NCI-H2081 treated with DMSO at 0.1 percent for 48 hours (cell line): ENCODE measurements at places on chromosomes 12 and 14.

- DNase-seq: no peak
Measured at GRCh38 chr12:12859690-12860089, 31.7 kb upstream of the GPRC5A start.

- DNase-seq: no peak
Measured at GRCh38 chr12:27177706-27178105, 66.4 kb upstream of the STK38L start.

DNA sequence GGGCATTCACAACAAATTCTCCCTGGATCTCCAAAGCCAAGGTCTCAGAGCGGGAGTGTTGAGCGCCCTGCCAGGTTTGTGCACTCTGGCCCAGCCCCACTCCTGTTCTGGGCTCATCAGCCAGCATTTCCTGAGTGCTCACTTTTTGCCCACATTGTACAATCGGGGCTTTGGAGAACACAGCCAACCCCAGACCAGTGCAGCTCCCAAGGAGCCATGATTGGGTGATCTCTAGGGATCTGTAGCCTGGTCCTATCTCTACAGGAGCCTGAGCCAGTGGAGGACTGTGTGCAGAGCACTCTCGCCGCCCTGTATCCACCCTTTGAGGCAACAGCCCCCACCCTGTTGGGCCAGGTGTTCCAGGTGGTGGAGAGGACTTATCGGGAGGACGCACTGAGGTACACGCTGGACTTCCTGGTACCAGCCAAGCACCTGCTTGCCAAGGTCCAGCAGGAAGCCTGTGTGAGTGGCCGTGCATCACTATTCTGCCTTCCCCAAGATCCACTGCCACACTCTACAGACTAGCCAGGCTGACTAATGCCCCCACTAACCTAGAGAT lies 2.8 kb downstream of the ARHGEF40 start:
- DNase-seq: no peak

DNA sequence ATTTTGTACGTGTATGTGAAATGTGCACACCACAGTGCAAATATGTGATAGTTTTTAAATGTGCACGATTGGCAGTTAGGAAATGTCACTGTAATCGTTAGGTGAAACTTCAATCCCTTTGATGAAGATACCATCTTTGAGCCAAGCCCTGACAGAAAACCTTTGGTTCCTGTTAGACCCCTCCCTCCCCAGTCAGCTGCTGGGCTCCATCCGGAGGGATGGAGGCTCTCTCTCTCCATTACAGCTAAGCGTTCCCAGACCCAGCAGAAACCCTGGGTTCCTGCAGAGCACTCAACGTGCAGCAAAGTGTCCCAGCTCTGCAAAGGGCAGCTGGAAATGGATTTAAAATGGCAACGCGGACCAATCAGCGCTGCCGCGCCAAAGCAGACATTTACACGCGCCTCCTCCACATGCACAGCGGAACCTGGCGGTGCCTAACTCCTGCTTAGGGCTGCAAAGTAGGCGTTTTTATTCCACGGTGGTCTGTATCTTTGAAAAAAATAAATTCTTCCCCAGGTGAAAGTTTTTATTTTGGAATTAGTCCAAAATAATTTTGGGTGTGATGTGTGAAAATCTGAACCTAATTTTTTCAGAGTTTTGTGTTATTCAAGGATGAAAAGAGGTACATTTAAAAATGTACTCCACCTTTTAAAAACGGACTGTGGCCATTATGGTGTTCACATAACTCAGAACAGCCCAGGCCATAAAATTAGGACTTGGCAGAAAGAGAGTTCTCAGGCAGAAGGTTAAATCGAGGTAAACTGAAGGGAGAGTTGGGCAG lies 1.4 kb upstream of the HMGA2 start:
- no peak for DNase-seq

DNA sequence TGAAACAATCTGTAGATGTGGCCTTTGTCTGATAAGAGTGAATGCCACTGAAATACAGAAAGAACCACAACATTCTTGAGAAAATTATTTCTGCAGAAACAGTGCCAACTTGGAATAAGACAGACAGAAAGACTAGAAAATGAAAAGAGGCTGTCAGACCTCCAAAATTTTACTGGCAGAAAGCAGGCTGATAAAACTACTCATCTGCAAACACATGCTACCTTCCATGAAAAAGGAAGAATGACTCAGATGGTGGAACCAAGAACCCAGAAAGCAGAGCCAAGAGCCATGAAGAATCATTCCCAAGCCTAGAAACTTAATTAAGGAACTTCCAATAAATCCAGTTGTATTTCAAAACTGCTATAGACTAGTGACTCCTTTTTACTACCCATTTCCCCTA lies 31.9 kb upstream of the OSBPL8 start:
- DNase-seq: no peak

DNA sequence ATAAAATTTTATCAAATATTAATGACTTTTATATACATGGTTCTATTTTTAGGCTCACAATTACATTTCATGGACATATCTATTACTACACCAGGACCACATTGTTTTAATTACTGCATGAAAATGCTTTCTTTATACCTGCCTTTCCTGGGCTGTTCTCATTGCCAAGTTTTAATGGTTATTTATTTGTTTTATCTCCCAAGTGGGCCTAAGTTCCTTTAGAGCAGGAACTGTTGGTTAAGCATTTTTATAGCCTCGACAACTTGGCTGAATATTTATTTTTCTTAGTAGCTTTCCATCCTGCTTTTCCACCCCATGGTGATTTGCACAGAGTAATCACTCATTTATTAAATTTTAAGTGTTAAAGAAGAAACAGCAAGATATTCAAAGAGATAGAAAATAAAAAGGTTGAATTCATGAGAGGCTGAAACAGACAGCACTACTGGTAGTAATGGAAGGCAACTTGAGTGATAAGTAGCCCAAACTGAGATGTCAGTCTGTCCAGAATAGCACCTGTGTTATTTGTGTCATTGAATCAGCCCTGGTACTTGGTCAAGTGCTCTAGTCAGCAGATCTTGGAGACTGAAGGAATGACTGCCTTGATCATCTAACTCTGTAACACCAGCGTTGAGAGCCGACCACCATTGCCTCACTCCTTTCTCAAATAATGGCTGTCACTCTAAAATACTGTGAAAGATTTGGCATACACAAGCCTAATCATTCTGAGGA lies 119.1 kb upstream of the EGLN3 start:
- no peak for DNase-seq

GRCh38 chr14:33349871-33350270 lies 411.2 kb downstream of the NPAS3 start:
- DNase-seq: no peak

GRCh38 chr12:52555577-52555976 lies 2.6 kb upstream of the KRT71 start:
- DNase-seq: no peak

DNA sequence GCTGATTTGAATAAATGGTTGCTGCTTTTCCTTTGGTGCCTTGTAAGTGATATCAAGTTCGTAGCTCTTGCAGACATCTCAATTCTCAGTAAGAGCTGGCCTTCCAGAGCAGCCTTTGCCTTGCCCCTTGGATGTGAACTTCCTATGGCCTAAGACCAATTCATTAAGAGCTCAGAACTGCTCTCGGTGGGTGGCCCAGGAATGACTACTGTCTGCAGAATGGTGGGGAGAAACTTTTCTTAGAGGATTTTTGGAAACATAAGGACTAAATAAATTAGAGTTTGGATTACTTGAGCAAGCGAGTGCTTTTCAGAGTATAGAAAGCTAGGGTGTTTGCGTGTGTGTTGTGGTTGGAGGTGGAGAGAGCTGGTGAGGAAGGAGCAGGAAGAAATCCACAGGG lies 306.4 kb upstream of the TBX3 start:
- no peak for DNase-seq

GRCh38 chr12:1878695-1879094 lies 39.8 kb downstream of the CACNA2D4 start:
- no peak for DNase-seq

DNA sequence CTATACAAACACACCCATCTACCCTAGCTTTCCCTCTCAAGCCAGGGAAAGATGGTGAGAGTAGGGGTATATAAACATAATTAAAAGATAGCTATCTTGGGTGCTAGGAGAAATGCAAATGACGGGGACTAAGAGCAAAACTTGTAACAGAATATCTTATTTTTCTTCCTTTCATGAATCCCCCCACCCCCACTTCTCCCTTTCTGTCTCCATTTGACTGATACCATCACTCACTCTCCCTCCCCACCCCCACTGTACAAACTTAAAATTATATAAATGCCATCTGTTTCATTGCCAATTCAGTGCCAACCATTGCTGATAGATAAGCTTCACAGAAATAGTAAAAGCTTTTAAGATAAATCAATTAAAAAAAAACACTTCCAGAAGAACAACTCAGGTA lies 268.6 kb downstream of the SLC6A15 start:
- DNase-seq: no peak

GRCh38 chr14:104688505-104689108 lies 811 bp upstream of the INF2 start:
- no peak for DNase-seq

GRCh38 chr14:27995691-27996090 lies 770.9 kb upstream of the FOXG1 start:
- peak; percentile 91 for DNase-seq

- DNase-seq: no peak
Measured at GRCh38 chr14:84646786-84647500, 883.0 kb upstream of the FLRT2 start.

DNA sequence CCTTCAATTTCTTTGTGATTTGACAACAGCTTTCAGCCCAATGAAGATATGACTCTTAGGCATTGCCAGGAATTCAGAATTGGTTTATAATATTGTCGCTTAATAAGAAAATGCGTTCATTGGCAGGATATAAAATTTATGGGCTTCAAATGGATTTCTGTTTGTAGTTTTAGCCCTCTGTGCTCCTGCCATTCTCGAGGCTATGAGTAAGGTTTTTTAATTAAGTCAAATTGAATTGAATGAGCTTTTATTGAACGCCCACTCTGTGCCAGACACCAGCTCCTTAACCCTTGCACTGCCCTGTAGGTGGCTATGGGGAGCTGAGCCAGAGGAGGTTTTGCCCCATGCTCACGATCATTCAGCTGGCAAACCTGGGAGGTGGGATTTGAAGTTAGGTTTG lies 115.1 kb downstream of the SLC25A47 start:
- DNase-seq: no peak

GRCh38 chr12:29043069-29043468 lies 106.0 kb upstream of the FAR2 start:
- DNase-seq: no peak

GRCh38 chr12:130016194-130016593 lies 112.4 kb upstream of the TMEM132D start:
- DNase-seq: no peak

GRCh38 chr14:99578541-99579101 lies 25.4 kb downstream of the CCDC85C start:
- DNase-seq: no peak

- no peak for DNase-seq
Measured at GRCh38 chr14:23351681-23352505, 794 bp downstream of the SLC22A17 start.

- no peak for DNase-seq
Measured at GRCh38 chr14:87813211-87813610, 179.8 kb downstream of the GALC start.

GRCh38 chr12:104485651-104486362 lies 29.1 kb downstream of the CHST11 start:
- no peak for DNase-seq

DNA sequence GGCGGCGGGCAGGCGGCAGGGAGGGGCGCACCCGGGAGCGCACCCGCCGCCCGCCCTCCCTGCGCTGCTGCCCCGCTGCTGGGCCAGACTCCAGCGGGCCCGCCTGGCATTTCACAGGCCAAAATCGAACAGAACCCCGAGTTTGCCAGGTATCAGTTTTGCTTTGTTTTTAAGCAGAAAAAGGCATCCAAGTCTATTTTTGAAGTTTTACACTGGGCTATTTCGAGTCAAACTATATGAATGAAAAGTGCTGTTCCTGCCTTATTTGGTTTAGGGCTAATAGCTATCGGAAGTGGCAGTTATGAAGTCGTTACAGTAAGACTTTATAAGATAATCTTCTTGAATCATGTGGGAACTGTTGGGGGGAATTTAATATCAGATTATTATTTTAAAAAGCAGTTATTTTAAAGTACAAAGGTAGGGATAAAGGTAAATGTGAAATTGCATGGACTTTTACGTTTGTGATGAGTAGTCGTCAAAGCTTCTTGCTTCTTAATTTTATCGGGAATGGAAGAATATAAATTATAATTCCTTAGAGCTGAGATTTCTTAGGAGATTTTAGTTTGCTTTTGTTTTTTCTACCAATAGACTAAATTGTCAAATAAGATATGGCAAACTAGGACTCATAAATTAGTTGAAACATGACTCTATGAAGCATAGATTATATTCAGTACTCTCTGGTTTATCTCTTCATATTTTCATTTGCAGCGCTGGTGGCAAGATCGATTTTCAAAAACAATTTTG lies 1.1 kb downstream of the MSRB3 start:
- DNase-seq: no peak

- no peak for DNase-seq
Measured at GRCh38 chr12:26121323-26122060, 3.3 kb downstream of the BHLHE41 start.

GRCh38 chr14:67512463-67513310 lies 20.4 kb upstream of the PLEKHH1 start:
- no peak for DNase-seq

DNA sequence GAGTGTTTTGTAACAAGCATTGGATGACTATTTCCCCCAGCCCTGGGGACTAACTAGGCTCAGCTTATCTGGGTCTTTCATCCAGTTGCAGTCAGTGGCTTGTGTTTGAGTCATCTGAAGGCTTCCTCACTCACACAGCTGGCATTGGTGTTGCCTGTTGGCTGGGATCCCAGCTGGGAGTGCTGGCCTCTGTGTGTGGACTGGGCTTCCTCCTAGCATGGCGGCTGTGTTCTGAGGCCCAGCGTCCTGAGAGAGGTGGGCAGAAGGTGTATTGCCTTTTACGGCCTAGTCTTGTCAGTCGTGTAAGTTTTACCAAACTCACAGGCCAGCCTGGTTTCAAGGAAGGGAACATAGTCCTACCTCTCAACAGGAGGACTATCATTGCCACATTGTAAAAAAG lies 28.3 kb upstream of the PPP2R5C start:
- DNase-seq: no peak

DNA sequence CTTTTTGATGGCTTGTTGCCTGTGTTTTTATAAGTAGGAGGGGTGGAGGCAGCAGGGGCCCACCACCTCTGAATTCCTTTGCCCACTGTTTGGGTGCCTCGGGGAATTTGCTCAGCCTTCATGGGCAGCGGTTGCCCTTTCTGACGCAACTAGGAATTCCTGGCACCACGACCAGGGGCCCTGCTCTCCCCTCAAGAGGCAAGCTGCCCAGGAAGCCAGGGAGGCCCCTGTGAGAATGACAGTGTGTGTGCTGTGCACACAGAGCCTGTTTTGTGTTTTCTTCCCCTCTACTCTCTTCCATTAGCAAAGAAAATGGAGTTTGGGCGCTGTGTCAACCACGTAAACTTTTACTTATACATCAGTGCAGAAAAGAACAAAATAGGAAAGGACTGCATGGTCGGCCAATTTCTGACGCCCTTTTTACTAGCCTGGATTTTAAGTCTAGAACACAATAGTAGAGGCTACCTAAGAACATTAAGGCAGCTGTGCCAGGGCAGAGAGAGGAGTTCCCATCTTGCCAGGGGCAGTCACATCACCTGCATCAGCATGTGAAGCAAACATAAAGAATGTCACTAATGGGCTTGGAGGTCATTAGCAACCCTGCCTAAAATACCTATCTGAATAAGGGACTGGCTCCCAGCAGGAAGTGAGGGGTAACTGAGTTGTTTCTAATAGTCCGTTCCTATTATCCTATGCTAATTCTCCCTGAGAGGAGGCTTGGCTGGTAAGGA lies 17.9 kb upstream of the PTGR2 start:
- DNase-seq: no peak

GRCh38 chr14:53151523-53152183 lies 1.5 kb downstream of the DDHD1 start:
- DNase-seq: no peak
